ENCODE measurements at places on chromosomes 2 and 18.

- no peak for DNase-seq
Measured at GRCh38 chr18:48785091-48785614, 165.6 kb downstream of the SMAD7 start.

- no peak for DNase-seq
Measured at GRCh38 chr18:46289931-46290330, 185.7 kb downstream of the HAUS1 start.

GRCh38 chr18:47777626-47778025 lies 152.8 kb downstream of the SMAD2 start:
- no peak for DNase-seq

DNA sequence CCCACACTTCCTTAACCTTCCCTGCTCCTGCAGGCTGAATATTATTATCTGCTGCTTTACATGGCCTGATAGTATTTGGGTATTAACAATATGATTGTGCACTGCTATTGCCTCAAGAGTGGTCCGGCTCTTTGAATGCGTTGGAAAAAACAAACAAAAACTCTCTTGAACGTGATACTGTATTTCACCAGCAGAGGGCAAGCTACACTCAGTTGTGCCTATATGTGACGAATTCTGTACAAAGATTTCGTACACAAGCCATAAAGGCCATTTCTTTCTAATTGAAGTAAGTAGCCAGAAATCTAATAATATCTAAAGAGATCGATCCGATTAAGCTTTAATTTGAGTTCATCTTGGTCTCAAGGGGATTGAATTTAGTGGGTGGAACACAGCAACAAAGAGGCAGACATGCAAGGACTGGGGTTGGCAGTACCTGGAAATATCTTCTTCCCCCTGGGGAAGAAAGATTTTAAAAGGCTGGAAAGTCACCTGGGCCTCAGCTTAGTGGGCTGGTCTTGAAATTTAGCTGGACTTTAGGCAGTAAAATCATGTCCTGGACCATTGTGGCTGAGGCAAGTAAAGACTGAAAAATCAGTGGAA lies 49.3 kb upstream of the RAB6D start:
- peak; percentile 56 for DNase-seq

DNA sequence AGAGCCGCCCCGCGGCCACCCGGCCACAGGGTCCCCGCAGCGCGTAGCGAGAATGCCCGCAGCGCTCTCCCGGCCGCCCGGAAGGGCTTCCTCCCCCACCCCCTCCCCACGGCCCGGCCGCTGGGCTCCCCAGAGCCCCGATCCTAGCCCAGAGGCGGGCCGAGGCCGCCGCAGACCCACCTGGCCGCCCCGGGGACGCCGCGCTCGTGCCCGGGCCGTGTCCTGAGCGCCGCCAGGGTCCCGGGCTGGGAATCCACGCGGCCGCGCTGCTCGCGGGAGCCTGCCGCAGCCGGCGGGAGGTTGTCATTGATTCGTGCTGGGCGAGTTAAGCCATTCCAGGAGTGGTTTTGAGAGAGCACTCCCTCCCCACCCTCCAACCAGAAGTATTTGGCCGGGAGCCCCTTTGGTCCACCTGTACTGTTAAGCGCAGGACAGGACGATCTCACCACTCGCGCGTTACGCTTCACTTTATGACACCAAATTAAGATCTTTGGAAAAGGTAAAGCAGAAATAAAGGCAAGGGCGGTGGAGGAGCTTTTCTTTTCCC lies 206.4 kb upstream of the SMAD2 start:
- DNase-seq: peak; percentile 42

- DNase-seq: no peak
Measured at GRCh38 chr2:25491003-25491696, 149.4 kb upstream of the DNMT3A start.

DNA sequence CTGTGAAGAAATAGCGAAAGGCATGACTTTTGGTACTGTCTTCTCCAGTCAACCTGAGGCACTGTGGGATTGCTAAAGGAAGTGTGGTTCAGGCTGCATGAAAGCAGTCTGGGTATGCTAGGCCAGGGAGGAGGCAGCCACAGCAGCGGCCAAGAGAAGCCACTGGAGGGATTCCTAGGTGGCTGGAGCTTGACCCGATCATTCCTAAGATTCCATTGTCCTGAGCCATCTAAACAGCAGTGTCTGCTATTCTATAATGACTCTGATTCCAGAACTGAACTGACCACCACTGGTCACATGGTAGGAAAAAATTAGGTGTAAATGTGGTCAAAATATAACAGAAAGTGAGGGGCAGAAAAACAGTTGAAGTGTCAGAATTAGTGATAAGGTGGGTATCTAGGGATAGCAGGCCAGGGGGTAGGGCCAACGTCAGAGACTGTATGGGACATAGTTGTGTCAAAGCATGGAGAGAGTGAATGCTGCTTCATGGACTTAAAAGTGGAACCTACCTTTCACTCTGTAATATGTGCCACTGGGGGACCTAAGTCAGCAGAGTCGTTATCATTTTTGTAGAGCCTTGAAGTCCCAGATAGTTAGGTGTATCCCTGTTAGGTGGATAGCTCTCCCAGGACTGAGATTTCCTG lies 204.6 kb downstream of the CTNNA2 start:
- no peak for DNase-seq

GRCh38 chr2:46335391-46336282 lies 38.4 kb downstream of the EPAS1 start:
- no peak for DNase-seq

DNA sequence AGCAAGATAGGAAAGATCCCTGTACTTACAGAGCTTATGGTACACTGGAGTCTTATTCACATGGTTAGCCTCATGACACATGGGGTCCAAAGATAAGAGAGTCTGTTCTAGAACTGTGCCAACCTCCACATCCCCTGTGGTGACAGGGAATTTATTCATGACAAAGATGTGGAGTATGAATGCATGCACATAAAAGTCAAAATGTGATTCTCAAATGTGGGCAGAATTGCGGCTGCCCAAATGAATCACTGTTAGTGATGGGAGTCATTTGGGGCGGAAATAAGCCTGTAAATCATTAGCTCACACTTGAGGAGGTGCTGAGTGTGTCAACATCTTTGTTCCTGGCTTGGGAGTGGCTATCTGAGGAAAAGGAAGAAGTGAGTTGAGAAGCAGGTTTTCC lies 560.6 kb downstream of the SLC4A3 start:
- DNase-seq: no peak

Data from HEK293T (cell line).